ENCODE measurements at places on chromosomes 7 and 10. TPM values are rescaled to one million over a fixed set of nuclear protein-coding genes. Genes with fewer than 3 reads are reported as not detected.

CACNB2 gene
- 11.6 TPM for total RNA-seq

MICU1 gene
- total RNA-seq = 19.4 TPM

TBX20 gene
- total RNA-seq = not detected

SEC24C gene
- 65.7 TPM for total RNA-seq

RASSF4 gene
- total RNA-seq = 1.1 TPM

CCL26 gene
- not detected for total RNA-seq

PANK1 gene
- total RNA-seq = 3.8 TPM

DNA sequence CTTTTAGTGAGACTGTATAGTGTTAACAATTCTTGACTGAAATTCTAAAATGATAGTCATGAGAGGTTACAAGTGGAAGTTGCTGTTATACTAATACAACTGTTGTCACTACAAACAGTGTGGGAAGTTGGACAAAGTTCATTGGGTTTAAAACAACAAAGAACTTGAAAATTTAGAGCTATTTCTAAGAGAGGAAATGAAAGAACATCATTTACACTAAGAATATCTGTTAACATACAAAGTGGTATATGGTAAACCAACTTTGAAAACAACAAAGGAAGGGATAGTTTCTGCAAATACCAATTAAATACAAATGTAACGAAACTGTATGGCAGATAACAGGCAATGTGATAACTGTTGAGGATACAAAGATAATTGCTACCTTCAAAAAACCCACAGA lies 11.6 kb downstream of the MTPN start:
- no peak for DNase-seq

- DNase-seq = no peak
Observed at GRCh38 chr10:75013007-75013406, 98.4 kb upstream of the SAMD8 start.

- no peak for DNase-seq
Observed at GRCh38 chr7:932651-932975, 21.9 kb downstream of the ADAP1 start.

DNA sequence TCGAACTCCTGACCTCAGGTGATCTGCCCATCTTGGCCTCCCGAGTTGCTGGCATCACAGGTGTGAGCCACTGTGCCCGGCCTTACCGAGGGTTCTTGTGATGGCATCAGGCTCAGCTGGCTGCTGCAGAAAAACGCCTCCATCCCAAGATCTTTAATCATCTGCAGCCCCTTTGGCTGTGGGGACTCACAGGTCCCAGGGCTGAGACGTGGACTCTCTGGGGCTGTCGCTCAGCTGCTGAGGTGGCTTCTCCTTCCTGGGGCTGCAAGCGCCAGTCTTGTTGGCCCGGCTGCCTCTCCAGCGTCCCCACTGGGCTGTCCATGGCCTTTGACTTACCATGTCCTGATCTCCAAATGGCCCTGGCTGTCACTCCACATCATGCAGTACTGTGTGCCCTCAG lies 20.0 kb downstream of the AMZ1 start:
- DNase-seq = no peak

DNA sequence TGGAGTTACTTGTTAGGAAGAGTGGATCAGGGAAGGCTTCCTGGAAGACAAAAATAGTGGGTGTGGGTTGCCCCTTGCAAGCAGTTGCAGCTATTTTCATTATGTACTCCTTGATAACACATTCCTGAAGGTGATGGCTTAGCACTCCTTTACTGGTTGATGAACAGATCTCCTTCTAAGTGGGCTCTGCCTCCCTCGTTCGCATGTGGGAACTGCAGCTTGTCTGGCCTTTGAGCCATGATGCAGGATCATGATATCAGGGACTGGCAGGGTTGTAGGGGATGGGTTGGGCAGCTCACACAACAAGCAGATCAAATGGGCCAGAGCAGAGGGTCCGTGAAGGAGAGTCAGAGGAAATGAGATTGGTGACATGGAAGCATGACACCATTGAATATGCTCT lies 28.8 kb upstream of the LRRC4 start:
- DNase-seq = no peak

GRCh38 chr10:69045441-69046300 lies 42.2 kb upstream of the SRGN start:
- no peak for DNase-seq

GRCh38 chr7:64908358-64908757 lies 5.3 kb downstream of the ZNF273 start:
- no peak for DNase-seq

DNA sequence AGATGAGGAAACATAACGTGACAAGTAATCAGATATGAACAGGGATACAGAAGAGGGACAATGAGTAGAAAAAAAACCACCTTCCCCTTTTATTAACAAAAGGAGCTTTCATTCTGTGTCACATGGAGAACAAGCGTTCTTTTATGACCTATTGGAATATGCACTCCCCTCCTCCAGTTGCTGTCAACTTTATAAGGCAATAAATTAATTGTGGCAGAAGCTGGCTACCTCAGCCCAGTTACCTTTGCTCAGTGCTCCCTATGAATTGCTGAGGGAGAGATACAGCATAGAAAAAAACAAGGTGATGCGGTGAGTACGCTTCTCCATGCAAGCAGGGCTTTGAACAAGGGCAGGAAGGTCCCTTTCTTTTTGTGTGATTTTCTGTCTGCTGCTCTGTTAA lies at the start of gene MGAM2:
Gene MGAM2, plus strand, starts transcription at position 220 of the 400 bp plus-strand sequence. CDS start 5,156 bp downstream, outside the sequence.
- DNase-seq = no peak

DNA sequence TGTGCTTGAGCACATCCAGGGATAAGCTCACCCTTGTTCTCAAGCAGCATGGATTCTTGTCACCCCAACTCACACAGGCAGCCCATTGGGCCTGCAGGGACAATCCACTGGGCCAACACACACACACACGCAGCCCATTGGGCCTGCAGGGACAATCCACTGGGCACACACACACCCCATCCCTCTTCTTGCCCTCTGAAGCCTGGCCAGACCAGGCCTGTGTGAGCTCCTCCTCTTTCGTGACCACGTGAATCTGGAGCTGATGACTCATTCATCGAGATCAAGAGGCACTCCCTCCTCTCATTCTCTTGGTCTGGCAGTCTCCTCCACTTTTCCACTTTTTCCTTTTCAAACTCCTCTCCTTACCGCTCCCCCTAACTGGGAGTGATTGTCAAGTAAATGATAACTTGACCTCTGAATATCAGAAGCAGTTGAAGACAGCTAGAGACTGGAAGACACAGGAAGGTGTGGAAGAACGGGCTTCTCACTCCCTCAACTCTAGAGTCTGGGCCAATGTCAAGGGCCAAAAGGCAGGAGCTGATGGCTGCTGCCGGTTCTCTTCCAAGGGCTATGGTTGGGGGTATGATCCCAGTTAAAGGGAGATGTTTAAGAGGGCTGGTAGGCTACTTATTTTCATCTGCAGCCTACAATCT lies 89.7 kb downstream of the HIPK2 start:
- DNase-seq = no peak

- peak; percentile 12 for DNase-seq
Observed at GRCh38 chr7:34133983-34134782, 228.8 kb downstream of the BMPER start.

DNA sequence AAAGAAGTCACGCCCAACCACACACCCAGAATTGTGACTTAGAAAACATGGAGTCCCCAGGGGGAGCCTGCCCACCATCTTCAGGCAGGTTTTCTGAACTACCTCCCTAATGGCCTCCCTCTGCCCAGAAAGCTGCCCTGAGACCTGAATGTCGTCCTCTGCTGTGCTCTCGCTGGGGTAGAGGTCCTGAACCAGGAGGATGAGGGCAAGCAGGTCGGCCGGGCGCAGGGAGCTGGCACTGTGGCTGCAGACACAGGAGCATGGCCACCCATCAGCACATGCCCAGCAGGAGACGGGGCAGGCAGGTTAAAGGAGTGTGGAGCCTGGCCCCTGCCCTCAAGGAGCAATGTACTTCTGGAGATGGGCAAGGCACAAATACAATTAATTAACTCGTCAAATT lies 15.4 kb upstream of the PYROXD2 start:
- no peak for DNase-seq

DNA sequence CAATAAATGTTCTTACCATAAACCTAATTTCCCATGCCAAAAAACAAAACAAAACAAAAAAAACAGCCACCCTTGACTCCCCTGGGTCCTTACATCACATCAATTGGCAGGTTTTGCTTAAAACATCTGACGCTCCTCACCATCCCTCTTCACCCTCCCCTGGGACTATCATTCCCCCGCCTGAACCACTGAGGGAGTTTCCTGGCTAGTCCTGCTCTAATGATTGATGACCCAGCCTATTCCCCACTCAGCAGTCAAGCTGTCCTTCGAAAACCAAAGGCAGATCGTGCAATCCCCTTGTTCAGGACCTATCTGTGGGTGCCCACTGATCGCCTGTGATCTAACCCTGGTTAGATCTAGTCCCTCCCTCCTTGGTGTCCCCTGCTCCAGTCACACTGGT lies 11.2 kb upstream of the FRMPD2 start:
- no peak for DNase-seq

DNA sequence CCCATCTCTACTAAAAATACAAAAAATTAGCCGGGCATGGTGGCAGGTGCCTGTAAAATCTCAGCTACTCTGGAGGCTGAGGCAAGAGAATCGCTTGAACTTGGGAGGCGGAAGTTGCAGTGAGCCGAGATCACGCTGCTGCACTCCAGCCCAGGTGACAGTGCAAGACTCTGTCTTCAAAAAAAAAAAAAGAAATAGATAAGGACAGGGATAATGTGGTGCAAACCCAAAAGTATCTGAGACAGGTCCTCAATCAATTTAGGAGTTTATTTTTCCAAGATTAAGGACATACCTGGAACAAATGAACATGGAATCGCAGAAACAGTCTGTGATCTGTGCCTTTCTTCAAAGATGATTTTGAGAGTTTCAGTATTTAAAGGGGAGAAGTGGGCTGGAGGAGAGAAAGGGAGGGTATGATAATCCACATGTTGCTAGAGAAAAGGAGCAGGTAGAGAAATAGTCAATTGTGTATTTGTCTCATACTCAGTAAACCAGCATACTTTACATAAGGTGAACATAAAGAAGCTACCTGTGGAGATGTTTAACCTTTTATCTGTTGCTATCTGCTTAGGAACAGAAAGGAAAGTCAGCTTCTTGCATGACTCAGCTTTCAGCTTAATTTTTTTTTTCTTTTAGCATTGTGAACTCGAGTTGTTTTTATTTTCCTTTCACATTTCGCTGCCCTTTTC lies 4.9 kb upstream of the MTPN start:
- no peak for DNase-seq
